ENCODE measurements at places on chromosomes 5 and 9. TPM values are rescaled to one million over a fixed set of nuclear protein-coding genes. Genes with fewer than 3 reads are reported as not detected.
A peak's percentile ranks its signal among the peaks of the same experiment; 100 is the strongest.

FOXD4L4 gene
- polyA plus RNA-seq: 0.03 TPM

C5orf58 gene
- polyA plus RNA-seq: not detected

ADAMTSL1 gene
- 0.35 TPM for polyA plus RNA-seq

ADGRV1 gene
- 0.03 TPM for polyA plus RNA-seq

PRRX2 gene
- polyA plus RNA-seq: not detected

PPP1R26 gene
- polyA plus RNA-seq: 4.7 TPM

GFRA3 gene
- polyA plus RNA-seq: not detected

OR1J2 gene
- polyA plus RNA-seq: not detected

PCDHA1 gene
- polyA plus RNA-seq: 0.03 TPM

NPR2 gene
- 3.9 TPM for polyA plus RNA-seq

GRCh38 chr9:98732801-98733200 is 24.1 kb upstream of the GABBR2 start:
- DNase-seq: peak; percentile 17
- no peak overlapping the region for H3K27ac ChIP-seq
- peaks cover 4% of the 10 kb centered on the region for H3K27me3 ChIP-seq

GRCh38 chr9:19223724-19224123 is 6.8 kb upstream of the DENND4C start:
- H3K27ac ChIP-seq: no peak overlapping the region
- H3K4me1 ChIP-seq: no peaks in the 10 kb centered on the region
- no peaks in the 10 kb centered on the region for H3K36me3 ChIP-seq
- no peak for DNase-seq
- no peak overlapping the region for H3K4me3 ChIP-seq

DNA sequence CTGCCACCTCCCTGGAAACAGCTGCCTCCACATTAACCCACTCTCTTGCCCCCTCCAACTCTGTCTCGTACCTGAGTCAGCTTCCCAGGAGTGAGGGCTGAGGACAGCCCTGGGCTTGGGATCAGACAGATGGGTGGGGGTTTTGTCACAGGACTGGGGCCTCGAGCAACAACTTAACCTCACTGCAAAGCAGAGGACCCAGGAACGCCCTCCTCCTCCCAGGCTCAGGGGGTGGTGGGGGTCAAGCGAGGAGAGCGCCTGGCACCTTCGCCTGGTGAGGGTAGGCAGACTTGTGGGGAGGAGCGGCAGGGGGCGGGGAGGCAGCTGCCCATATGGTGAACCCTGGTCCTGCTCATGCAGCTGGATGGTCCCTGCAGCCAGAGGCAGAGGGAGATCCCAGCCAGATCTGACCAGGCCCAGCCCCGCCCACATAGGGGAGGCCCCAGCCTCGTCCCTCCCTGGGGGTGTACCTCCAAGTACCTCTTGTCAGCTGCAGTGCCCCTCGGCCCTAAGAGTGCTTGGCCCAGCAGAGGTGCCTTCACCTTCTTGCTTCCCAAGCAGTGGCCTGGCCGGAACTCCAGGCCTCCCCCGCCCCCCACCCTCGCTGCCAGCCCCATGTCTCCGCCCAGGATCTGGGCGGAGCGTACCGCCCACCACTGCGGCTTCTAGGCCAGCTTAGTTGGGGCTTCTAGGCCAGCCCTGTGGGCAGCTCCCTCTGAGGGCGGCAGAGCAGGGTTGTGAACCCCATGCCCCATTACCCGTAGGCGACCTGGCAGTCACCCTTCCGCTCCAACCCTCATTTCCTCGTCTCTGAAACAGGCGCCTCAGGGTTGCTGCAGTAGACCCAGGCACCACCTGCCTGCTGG is at the start of gene SARDH:
SARDH (minus strand) TSS at position 579 of the 866 bp plus-strand sequence. CDS start 4,179 bp downstream, outside the sequence.
- no peak within 1 kb of the TSS for H3K27ac ChIP-seq
- H3K4me3 ChIP-seq: peak within 1 kb of the TSS; percentile 4
- DNase-seq: no peak
- no peaks in the 10 kb centered on the region for H3K4me1 ChIP-seq
- H3K36me3 ChIP-seq: no peaks in the 10 kb centered on the region

- H3K27me3 ChIP-seq: no peaks in the 10 kb centered on the region
- no peak overlapping the region for H3K4me3 ChIP-seq
- H3K27ac ChIP-seq: no peak overlapping the region
- peaks cover 3% of the 10 kb centered on the region for H3K4me1 ChIP-seq
- no peaks in the 10 kb centered on the region for H3K36me3 ChIP-seq
Observed at GRCh38 chr9:97366476-97366875, 45.4 kb upstream of the TDRD7 start.

DNA sequence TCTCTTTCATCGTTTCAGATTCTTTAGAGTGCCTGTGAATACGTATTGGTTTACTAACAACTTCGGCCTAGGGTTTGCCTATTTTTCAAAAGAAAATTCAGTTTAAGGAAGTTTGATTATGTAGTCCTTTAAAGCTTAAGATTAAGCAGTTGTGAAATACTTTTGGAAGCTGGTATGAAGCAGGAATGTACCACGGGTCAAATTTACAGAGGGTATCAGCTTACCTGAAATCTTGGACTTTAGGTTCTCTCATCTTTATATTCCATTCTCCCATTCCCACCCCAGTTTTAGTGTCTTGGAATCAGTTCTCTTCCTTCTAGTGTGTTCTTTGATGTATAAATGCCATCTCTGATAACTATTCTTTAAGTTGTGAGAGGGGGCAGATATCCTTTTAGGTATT is 53.2 kb downstream of the IQGAP2 start:
- no peak overlapping the region for H3K4me3 ChIP-seq
- H3K4me1 ChIP-seq: no peaks in the 10 kb centered on the region
- no peaks in the 10 kb centered on the region for H3K36me3 ChIP-seq
- H3K27ac ChIP-seq: no peak overlapping the region
- DNase-seq: no peak

GRCh38 chr9:131167146-131167692 is 41.8 kb downstream of the NUP214 start:
- peaks cover 18% of the 10 kb centered on the region for H3K36me3 ChIP-seq
- DNase-seq: no peak
- no peaks in the 10 kb centered on the region for H3K4me1 ChIP-seq
- no peaks in the 10 kb centered on the region for H3K27me3 ChIP-seq
- H3K4me3 ChIP-seq: no peak overlapping the region
- no peak overlapping the region for H3K27ac ChIP-seq

DNA sequence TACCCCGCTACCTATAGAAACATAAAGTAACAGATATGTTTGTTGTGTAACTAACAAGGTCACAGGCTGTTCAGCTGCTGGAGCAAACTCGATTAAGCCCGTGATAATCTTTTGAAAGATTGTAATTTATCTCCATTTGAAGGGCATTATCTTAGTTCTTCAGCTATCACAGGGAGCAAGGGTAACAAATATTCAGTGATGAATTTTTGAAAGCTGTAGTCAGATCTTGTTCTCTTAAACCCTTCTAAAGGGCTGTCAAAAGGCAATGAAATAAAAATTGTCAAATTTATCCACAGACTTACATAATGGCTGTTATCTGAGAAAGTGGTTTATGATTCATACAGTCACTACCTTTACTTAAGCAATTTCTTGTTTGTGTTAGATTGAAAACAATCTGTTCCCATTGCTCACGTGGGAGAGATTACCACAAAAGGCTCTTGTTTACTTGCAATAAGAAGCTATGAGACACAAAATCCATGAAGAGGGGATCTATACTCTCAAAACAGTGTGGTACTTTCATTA is 78.3 kb upstream of the ZNF608 start:
- no peaks in the 10 kb centered on the region for H3K27me3 ChIP-seq
- H3K4me3 ChIP-seq: no peak overlapping the region
- H3K27ac ChIP-seq: no peak overlapping the region
- peaks cover 3% of the 10 kb centered on the region for H3K4me1 ChIP-seq

GRCh38 chr5:143014017-143014651 is 244.0 kb downstream of the ARHGAP26 start:
- no peak overlapping the region for H3K4me3 ChIP-seq
- no peak overlapping the region for H3K27ac ChIP-seq
- H3K36me3 ChIP-seq: no peaks in the 10 kb centered on the region
- H3K27me3 ChIP-seq: no peaks in the 10 kb centered on the region
- H3K4me1 ChIP-seq: peaks cover 23% of the 10 kb centered on the region

- H3K4me3 ChIP-seq: no peak overlapping the region
- H3K36me3 ChIP-seq: no peaks in the 10 kb centered on the region
- H3K4me1 ChIP-seq: no peaks in the 10 kb centered on the region
- no peak for DNase-seq
- H3K27me3 ChIP-seq: no peaks in the 10 kb centered on the region
- H3K27ac ChIP-seq: no peak overlapping the region
Observed at GRCh38 chr5:58828258-58828657, 245.4 kb downstream of the RAB3C start.

GRCh38 chr5:180133060-180133459 is 61.5 kb upstream of the RNF130 start:
- no peak for DNase-seq
- H3K27ac ChIP-seq: no peak overlapping the region
- H3K4me1 ChIP-seq: no peaks in the 10 kb centered on the region
- no peaks in the 10 kb centered on the region for H3K36me3 ChIP-seq

DNA sequence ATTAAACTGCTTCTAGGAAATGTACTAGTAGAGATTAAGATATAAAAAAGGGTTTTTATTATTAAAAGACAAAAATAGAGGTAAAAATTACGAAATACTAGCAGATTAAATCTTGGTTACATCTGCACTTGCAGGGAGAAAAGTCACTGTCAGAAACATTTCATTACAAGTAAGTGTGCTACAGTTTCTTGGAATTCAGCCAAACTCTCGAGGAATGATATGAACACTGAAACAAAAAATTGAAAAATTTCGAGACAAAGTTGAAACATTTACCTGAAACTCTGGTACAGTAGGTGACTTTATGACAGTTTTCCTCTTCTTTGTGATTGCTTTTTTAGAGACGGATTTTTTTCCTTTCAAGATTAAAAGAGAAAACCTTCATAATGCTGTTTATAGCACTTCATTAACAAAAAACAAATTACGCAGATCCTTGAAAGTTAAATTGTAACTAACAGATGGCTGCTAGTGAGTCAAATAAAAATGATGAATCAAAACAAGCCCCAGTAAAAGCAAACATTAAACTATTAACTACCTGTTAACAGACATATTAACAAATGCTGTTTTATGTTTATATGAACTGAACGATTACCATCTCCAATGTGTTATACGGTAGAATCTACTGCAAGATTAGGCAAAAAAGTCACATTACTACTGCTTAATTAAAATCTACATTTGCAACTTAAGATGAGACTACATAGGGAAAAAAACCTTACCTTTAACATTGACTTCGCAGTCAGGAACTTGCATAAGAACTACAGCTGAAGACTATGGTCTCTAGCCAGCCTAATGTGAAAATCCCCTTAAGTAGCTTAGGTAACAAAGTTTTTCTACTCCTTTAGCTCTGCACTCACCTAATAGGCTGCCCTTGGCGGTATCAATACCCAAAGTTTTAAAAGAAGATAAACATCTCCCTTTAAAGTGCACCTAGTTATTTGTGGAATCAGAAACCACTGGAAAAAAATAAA is 61.4 kb downstream of the RANBP6 start:
- no peak for DNase-seq
- H3K27ac ChIP-seq: no peak overlapping the region
- no peak overlapping the region for H3K4me3 ChIP-seq
- H3K27me3 ChIP-seq: no peaks in the 10 kb centered on the region
- H3K36me3 ChIP-seq: no peaks in the 10 kb centered on the region

DNA sequence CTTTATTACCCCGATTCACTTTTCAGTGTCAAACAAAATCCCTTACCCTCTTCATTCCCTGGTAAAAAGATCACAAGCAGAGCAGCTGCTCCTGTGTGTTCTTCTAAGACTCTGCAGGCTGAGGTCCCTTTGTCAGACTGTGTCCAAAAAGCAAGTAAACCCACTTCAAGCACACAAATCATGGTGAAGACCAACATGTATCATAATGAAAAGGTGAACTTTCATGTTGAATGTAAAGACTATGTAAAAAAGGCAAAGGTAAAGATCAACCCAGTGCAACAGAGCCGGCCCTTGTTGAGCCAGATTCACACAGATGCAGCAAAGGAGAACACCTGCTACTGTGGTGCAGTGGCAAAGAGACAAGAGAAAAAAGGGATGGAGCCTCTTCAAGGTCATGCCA is 34.5 kb downstream of the CREBRF start:
- no peaks in the 10 kb centered on the region for H3K36me3 ChIP-seq
- H3K27ac ChIP-seq: no peak overlapping the region
- no peak overlapping the region for H3K4me3 ChIP-seq
- DNase-seq: no peak
- no peaks in the 10 kb centered on the region for H3K27me3 ChIP-seq
- peaks cover 17% of the 10 kb centered on the region for H3K4me1 ChIP-seq

- H3K36me3 ChIP-seq: no peaks in the 10 kb centered on the region
- no peak overlapping the region for H3K4me3 ChIP-seq
- H3K4me1 ChIP-seq: no peaks in the 10 kb centered on the region
- H3K27me3 ChIP-seq: no peaks in the 10 kb centered on the region
- no peak for DNase-seq
- no peak overlapping the region for H3K27ac ChIP-seq
Observed at GRCh38 chr5:127885176-127885575, 182.0 kb downstream of the CCDC192 start.

GRCh38 chr9:113601656-113602055 is 138.1 kb downstream of the RGS3 start:
- H3K4me1 ChIP-seq: peaks cover 35% of the 10 kb centered on the region
- no peaks in the 10 kb centered on the region for H3K27me3 ChIP-seq
- H3K36me3 ChIP-seq: peaks cover 10% of the 10 kb centered on the region

GRCh38 chr5:77912721-77913120 is 136.6 kb upstream of the TBCA start:
- no peaks in the 10 kb centered on the region for H3K36me3 ChIP-seq
- no peak overlapping the region for H3K27ac ChIP-seq
- no peaks in the 10 kb centered on the region for H3K4me1 ChIP-seq
- H3K27me3 ChIP-seq: peaks cover 16% of the 10 kb centered on the region
- H3K4me3 ChIP-seq: no peak overlapping the region

DNA sequence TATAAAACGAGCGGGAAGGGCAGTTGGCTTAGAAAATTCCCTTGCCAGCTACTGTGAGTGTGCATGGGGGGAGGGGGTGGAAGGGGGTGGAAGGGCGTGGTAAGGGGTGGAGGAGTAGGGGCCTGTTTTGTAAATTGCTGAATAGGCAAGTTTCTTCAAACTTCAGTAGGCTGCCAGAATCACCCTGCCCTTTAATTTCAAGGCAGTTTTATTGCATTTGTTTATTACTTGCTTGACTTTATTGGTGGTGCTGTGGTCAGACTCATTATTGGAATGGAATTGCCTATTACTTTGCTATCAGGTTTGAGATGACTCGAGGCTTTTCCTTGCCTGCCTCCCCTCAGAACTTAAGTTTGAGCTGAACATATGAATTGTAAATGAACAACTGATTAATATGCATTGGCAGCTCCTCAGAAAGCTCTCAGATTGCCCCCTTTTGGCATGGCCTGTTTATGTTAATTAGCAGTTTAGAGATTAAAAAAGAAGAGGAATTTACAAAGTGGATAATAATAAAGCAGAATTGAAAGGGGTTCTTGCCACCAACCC is 76.0 kb downstream of the SEMA6A start:
- no peak overlapping the region for H3K4me3 ChIP-seq
- H3K36me3 ChIP-seq: no peaks in the 10 kb centered on the region
- no peak for DNase-seq
- peaks cover 7% of the 10 kb centered on the region for H3K4me1 ChIP-seq
- H3K27ac ChIP-seq: no peak overlapping the region
- H3K27me3 ChIP-seq: no peaks in the 10 kb centered on the region

GRCh38 chr5:60533789-60534188 is 166.2 kb downstream of the DEPDC1B start:
- H3K27me3 ChIP-seq: no peaks in the 10 kb centered on the region
- H3K27ac ChIP-seq: no peak overlapping the region
- DNase-seq: no peak
- no peak overlapping the region for H3K4me3 ChIP-seq
- no peaks in the 10 kb centered on the region for H3K4me1 ChIP-seq

GRCh38 chr9:22097707-22098106 is 88.6 kb upstream of the CDKN2B start:
- H3K36me3 ChIP-seq: no peaks in the 10 kb centered on the region
- no peak for DNase-seq
- H3K27ac ChIP-seq: peak overlapping the region; percentile 57
- no peaks in the 10 kb centered on the region for H3K27me3 ChIP-seq

All from keratinocyte (primary cell).